ENCODE measurements at places on chromosomes 13 and 19. TPM values are rescaled to one million over a fixed set of nuclear protein-coding genes. Genes with fewer than 3 reads are reported as not detected.

DNA sequence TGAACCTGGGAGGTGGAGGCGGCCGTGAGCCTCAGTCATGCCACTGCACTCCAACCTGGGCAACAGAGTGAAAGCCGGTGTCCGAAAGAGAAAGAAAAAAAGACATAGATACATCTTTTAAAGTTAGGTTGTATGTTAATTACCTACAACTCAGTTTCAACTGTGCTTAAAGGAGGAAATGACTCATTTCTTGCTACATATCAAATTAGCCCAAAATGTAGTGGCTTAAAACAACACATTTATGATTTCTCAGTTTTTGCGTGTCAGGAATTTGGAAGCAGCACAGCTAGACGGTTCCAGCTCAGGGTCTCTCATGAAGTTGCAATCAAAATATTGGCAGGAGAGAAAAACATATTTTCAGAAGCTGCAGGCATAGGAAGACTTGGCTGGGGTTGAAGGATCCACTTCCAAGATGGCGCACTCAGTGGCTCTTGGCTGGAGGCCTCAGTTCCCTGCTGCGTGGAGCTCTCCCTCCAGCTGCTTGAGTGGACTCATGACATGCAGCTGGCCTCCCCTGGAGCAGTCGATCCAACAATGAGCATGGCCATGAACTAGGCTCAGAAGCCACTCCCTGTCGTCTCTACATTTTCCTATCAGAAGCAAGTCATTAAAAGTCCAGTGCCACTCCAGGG, 7.1 kb downstream of the LDLR start:
- no peaks in the 10 kb centered on the region for H3K27me3 ChIP-seq
- no peak overlapping the region for H3K4me3 ChIP-seq
- no peak for DNase-seq
- H3K27ac ChIP-seq = peak overlapping the region; percentile 97
- no peaks in the 10 kb centered on the region for H3K36me3 ChIP-seq
- H3K4me1 ChIP-seq = peaks cover 16% of the 10 kb centered on the region

GRCh38 chr19:23957660-23958281, 43.1 kb downstream of the ZNF726 start:
- no peak overlapping the region for H3K4me3 ChIP-seq

DNA sequence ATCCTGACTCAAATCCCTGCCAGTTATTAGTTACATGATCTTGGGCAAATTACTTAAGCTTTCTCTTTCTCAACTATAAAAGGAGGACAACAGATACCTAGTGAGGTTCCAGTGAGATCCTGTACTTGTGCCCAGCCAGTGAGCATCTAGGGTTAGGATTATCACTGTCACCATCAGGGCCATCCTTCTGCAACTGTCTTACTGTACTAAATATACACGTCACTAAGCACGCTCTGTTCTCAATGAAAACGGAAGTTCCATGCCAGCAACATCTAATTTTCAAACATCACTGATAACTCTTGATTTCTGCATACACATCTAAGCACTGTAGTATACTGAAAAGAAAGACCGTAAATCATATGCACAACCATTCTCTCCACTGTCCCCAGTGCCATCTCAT, 70.0 kb downstream of the FOXO1 start:
- no peak for DNase-seq
- no peak overlapping the region for H3K4me3 ChIP-seq
- no peaks in the 10 kb centered on the region for H3K27me3 ChIP-seq
- H3K27ac ChIP-seq = peak overlapping the region; percentile 26
- no peaks in the 10 kb centered on the region for H3K36me3 ChIP-seq

- H3K27me3 ChIP-seq = peaks cover 74% of the 10 kb centered on the region
- H3K36me3 ChIP-seq = no peaks in the 10 kb centered on the region
- H3K4me1 ChIP-seq = no peaks in the 10 kb centered on the region
These were observed 44.0 kb downstream of the C13orf46 start for GRCh38 chr13:113929628-113930615.

The GGACT gene
- 7.9 TPM for total RNA-seq

DNA sequence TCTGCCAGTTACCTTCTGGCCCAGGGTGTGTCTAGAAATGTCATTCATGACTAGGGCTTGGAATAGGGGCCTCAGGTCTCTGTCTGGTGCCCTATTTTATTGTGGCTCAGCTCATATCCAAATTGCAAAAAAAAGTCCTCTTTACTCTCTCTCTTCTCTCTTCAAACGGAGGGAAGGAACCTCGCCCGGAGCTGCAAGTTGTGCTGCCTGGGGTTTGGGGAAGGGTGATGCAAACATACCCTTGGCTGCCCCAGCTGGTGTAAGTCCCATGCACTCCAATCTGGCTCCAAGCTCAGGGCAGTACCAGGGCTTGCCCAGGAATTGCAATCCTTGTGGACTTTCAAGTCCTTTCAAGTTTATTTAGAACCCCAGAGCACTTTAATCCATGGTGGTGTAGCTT, 549.6 kb downstream of the PCDH17 start:
- no peak overlapping the region for H3K4me3 ChIP-seq
- no peak for DNase-seq
- no peaks in the 10 kb centered on the region for H3K27me3 ChIP-seq
- no peaks in the 10 kb centered on the region for H3K36me3 ChIP-seq
- H3K27ac ChIP-seq = no peak overlapping the region

DNA sequence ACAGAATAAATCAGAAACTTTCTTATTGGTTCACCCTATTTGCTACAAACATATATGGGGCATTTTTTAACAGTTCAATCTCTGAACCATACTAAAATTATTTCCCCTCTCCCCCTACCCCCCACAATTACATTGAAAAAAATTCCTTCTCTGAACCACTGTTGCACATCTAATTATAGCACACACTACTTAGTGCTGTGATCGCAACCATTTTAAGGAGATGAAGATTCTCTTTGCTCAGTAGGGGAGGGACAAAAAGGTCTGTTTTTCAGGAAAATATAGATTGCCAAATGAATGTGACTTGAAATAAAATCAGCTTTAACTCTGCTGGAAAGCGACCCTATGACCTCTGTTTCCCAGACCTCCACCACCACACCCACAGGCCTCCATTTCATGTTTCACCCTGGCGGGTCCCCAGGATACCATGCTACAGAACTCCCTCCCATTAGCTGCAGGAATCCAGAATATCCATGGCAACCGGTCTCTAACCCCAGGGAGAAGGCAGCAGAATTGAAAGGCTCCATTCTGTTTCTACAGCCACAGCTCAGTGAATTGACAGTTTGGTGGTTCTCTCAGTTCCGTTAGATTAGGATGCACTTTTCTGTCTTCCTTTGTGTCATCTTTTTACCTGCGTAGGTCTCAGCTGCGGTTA, 286.3 kb downstream of the TBC1D4 start:
- no peak overlapping the region for H3K4me3 ChIP-seq
- H3K27ac ChIP-seq = no peak overlapping the region
- H3K27me3 ChIP-seq = no peaks in the 10 kb centered on the region
- DNase-seq = no peak

GRCh38 chr19:30379841-30380610, 7.8 kb downstream of the ZNF536 start:
- no peak overlapping the region for H3K4me3 ChIP-seq
- H3K4me1 ChIP-seq = no peaks in the 10 kb centered on the region
- no peaks in the 10 kb centered on the region for H3K36me3 ChIP-seq
- DNase-seq = no peak

DNA sequence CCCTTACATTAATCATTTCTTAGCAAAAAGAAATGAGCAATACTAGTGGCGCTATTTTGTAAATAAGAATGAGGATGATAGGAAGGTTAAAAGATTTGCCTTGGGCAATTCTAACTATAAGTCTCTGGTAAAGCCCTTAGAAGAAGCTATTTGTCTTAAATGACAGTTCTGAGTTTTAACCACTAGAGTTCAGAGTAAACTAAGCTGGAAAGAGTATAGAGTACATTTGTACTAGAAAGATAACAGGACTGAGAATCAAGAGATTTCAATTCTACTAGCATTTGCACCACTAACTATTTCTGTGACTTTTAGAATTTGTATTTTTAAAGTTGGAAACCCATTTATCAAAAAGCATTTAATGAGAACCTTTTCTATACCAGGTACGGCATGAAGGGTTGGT, 750.3 kb downstream of the OLFM4 start:
- H3K27ac ChIP-seq = no peak overlapping the region
- no peaks in the 10 kb centered on the region for H3K4me1 ChIP-seq
- no peaks in the 10 kb centered on the region for H3K36me3 ChIP-seq
- DNase-seq = no peak
- no peaks in the 10 kb centered on the region for H3K27me3 ChIP-seq

DNA sequence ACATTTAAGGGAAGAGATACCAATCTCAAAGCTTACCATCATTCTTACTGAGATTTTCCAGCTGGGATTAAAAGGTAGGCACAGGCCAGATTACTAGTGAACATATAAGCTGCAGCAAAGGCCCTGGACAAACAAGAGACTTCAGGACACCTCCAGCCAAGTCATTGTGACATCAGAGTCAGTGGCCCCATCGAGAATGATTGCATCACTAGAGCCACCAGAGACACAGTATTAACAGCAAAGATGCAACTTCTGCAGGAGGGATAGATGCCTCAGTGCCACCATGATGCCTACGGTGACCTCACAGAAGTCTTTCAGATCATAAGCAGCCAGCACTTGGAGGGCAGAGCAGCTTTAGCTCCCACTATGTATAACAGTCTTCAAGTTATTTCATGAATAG, 8.6 kb downstream of the RUBCNL start:
- H3K27me3 ChIP-seq = no peaks in the 10 kb centered on the region
- H3K27ac ChIP-seq = no peak overlapping the region
- no peak overlapping the region for H3K4me3 ChIP-seq
- no peak for DNase-seq

- no peak overlapping the region for H3K27ac ChIP-seq
- no peak for DNase-seq
- no peaks in the 10 kb centered on the region for H3K36me3 ChIP-seq
These were observed 14.9 kb upstream of the C2CD4C start for GRCh38 chr19:423691-424466.

GRCh38 chr19:7595466-7596133, at the start of gene CAMSAP3:
Gene CAMSAP3 (plus strand): TSS chr19:7595863. CDS start chr19:7596003, 140 bp downstream.
- no peak for DNase-seq
- H3K4me1 ChIP-seq = no peaks in the 10 kb centered on the region
- no peak within 1 kb of the TSS for H3K27ac ChIP-seq
- peaks cover 2% of the 10 kb centered on the region for H3K27me3 ChIP-seq
- no peak within 1 kb of the TSS for H3K4me3 ChIP-seq

DNA sequence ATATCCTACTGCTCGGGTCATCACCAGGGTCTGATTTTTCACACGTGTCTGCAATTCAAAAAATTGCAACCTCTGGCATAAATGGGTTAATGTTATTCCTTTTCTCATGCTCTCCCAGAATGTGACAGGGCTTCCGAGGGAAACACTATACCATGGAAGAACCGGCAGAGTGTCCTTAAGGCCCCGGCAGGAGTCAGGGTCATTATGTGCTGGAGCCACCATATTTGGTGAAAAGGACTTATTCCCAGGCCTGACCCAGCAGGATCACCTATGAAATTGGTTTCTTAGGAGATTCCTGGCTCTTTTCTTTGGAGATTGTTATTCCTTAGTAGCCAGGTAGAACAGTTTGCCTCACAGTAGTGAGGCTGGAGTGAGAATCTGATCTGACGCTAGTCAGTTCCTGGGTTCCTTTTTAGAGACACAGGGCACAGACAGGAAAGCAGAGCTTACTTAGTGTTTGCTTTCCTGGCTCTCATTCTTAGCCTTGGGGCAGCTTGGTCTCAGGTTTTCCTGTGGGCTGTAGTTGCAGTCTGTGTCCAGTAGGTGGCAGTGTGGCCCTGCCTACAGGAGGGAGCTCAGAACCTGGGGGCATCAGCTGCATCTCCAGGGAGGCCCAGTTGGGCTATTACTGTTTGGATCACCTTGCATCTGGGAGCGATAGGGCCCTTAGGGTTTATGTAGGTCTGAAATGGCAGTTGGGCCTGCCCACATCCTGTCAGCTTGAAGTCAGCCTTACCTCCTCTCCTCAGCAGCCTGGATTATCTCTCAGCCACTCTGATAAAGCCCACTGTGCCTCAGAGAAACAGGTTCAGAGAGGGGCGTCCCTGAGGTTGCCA, 12.4 kb downstream of the SNRNP70 start:
- H3K4me3 ChIP-seq = no peak overlapping the region
- no peaks in the 10 kb centered on the region for H3K27me3 ChIP-seq
- H3K27ac ChIP-seq = no peak overlapping the region
- peaks cover 79% of the 10 kb centered on the region for H3K36me3 ChIP-seq

GRCh38 chr13:26442541-26442940, 114.9 kb upstream of the WASF3 start:
- DNase-seq = no peak
- H3K36me3 ChIP-seq = no peaks in the 10 kb centered on the region
- no peaks in the 10 kb centered on the region for H3K4me1 ChIP-seq

The SCEL gene
- total RNA-seq = 0.09 TPM

- no peak overlapping the region for H3K4me3 ChIP-seq
- no peak overlapping the region for H3K27ac ChIP-seq
- no peaks in the 10 kb centered on the region for H3K36me3 ChIP-seq
- H3K4me1 ChIP-seq = peaks cover 35% of the 10 kb centered on the region
These were observed 64.9 kb downstream of the TEX29 start for GRCh38 chr13:111385183-111385857.

DNA sequence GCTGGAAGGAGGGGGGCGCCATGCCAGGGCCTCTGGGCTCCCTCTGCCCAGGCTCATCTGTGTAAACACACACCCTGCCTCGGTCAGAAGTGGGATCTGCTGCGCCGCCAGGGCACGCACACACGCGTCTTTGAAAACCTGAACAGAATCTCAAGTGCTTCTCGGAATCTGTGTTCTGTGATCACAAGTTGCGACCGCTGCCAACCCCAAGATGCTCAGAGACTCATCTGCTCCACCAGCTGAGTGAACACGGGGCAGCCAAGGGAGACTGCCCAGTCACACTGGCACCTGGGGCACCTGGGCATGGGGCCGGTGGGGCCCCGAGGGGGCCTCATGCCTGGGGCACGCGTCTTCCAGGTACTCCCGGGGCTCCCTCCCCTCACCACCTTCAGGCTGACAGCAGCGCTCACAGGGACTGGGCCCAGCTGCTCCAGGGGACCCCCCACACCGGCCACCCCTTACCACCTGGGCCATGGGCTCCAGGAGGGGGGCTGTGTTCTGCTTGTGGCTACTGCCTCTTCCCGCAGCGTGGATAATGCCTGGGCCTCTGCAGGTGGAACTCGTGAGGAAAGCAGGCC, 59.0 kb downstream of the KLF2 start:
- H3K27me3 ChIP-seq = no peaks in the 10 kb centered on the region
- no peak overlapping the region for H3K4me3 ChIP-seq
- no peak for DNase-seq
- peaks cover 14% of the 10 kb centered on the region for H3K36me3 ChIP-seq
- H3K27ac ChIP-seq = peak overlapping the region; percentile 69

GRCh38 chr13:24861617-24862362, 97.8 kb downstream of the RNF17 start:
- H3K4me3 ChIP-seq = no peak overlapping the region
- no peak for DNase-seq
- no peaks in the 10 kb centered on the region for H3K27me3 ChIP-seq
- H3K36me3 ChIP-seq = no peaks in the 10 kb centered on the region
- H3K27ac ChIP-seq = no peak overlapping the region
- no peaks in the 10 kb centered on the region for H3K4me1 ChIP-seq

Measured in T-cell (primary cell).